ENCODE measurements at places on chromosomes 1 and 21. TPM values are rescaled to one million over a fixed set of nuclear protein-coding genes. Genes with fewer than 3 reads are reported as not detected.

The C1orf53 gene
- polyA plus RNA-seq, result 7.0 TPM

The CHIA gene
- not detected for polyA plus RNA-seq

The LRRC53 gene
- polyA plus RNA-seq, result not detected

The KCNJ9 gene
- not detected for polyA plus RNA-seq

The DYNLT4 gene
- not detected for polyA plus RNA-seq

The SPATA17 gene
- polyA plus RNA-seq, result 0.20 TPM

Data from IMR-90 (cell line).